ENCODE measurements at places on chromosomes 4 and X.

DNA sequence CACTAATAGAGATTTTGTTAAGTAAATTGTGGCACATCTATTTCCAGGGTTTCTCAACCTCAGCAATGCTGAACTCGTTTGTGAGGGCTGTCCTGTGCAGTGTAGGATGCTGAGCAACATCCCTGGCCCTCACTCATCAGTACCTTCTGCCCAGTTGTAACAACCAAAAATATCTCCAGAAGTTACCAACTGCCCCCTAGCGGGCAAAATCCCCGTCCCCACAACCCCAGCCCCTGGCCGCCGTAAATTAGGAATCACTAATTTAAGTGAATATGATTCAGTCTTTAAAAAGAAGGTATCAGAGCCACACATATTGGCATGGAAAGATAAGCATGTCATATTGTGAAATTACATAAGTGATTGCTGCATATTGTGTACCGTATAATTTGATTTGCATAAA is 123.4 kb downstream of the ASB9 start:
- no peak for DNase-seq

GRCh38 chr4:121814756-121815155 is 8.9 kb downstream of the CCNA2 start:
- DNase-seq: no peak

DNA sequence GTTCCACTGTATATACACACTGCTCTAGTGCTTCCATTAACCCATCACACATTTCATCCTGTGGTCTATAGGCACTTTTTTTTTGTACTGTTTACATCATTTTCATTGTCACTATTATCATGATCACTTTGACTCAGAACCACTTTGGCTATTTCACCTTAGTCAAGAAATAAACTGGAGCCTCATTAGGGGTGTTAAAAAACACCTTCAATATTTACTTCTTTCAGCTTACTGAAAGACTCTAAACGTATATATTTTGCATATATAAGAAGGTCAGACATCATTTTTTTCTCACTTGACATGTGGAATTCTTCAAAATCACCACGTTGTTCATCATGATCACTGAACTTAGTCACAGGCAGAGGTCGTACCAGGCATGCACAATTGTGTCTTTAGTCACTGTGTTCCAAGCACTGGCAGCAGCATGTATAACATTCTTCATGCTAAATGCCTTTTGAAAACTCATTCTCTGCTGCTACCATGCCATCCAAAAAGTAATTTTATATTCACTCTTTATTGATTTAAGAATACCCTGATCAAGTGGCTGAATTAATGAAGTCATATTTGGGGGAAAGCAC is 229.2 kb upstream of the ARSJ start:
- DNase-seq: no peak

DNA sequence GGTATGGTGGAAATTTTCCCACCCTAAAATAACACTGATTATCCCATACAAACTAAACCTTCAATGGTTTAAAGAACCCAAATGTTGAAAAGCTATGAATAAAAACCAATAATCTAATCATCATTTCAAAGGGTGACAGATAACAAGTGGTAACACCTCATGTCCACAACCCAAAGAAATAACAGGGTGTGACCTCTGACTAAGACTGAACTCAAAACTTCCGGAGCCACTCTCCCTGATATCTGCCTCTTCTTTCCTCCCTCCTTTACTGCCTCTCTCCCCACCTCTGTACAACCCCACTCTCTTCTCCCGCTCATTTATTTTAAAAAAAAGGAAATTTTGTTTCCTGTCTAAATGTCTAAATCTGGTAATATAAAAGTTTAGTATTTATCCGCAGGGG is 11.5 kb downstream of the FBXW7 start:
- DNase-seq: no peak

DNA sequence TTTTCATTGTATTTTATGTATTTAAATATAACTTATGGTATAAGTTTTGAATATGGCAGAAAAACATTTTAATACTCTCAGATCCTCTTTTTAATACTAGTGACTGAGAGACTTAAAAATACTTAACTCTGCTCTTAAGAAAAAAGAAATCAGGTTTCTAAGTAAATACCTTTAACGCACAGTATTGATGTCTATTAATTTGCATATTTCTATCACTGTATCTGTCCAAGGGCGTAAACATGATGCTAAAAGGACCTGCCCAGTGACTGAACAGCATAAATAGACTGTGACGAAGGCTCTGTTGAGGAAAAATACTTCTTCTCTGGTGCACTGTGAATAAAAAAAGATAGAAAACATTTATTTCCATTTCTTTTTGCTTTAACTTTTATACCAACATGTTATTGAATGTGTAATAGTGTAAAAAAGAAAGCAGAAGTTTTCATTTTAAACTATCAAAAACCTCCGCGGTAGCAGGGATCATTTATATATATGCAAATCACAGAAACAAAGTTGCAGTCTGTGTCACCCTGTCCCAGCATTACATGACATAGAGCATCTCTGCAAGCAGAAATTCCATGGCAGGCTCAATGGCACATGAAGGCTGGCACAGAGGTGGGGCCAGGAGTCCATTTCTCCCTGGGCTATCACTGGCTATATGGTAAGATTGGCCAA is 75.4 kb downstream of the ZAR1 start:
- DNase-seq: no peak

- DNase-seq: no peak
Observed at GRCh38 chr4:80931631-80932081, 98.9 kb upstream of the BMP3 start.

DNA sequence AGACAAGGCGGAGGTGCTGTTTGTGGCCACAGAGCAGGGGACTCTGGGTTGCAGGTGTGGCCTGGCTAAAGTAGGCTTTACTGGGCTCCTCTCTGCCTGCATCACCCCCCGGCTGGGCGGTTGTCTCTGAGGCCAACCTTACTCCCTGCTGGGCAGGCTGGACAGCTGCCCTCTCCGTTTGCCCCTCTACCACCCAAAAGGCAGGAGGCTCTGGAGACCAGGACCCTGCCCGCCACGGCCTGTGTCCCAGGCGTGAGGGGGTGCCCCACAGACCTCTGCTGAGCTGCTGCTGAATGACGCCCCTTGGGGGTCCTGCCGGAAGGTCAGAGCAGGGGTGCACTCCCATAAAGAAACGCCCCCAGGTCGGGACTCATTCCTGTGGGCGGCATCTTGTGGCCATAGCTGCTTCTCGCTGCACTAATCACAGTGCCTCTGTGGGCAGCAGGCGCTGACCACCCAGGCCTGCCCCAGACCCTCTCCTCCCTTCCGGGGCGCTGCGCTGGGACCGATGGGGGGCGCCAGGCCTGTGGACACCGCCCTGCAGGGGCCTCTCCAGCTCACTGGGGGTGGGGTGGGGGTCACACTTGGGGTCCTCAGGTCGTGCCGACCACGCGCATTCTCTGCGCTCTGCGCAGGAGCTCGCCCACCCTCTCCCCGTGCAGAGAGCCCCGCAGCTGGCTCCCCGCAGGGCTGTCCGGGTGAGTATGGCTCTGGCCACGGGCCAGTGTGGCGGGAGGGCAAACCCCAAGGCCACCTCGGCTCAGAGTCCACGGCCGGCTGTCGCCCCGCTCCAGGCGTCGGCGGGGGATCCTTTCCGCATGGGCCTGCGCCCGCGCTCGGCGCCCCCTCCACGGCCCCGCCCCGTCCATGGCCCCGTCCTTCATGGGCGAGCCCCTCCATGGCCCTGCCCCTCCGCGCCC is 920 bp downstream of the HTT-AS start:
- DNase-seq: no peak

- no peak for DNase-seq
Observed at GRCh38 chr4:41451961-41452360, 86.0 kb upstream of the LIMCH1 start.

Measured in stimulated activated CD4-positive, alpha-beta T cell treated with anti-CD3 and anti-CD28 coated beads, Interleukin-1b, Interleukin-23, amount 100 ng/mL, for 1 hour (primary cell).